Neural crest cell (in vitro differentiated cells): ENCODE measurements at places on chromosomes 2 and 18.

DNA sequence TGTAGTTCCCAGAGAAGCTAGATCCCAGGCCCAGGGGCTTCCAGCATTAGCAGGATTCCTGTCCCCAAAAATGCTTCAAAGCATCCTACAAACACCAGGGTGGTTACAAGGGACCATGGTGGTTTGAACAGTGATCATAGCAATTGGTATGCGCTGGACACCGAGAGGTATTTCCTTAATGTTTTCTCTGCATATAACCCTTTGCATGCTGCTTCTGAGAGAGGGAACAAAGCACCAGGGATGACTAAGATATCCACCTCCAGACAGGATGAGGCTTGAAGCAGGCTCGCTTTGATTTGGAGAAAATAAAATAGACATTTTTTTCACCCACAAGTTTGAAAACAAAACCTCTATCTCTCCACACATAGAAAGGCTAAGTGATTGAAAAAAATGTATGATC lies 50.5 kb upstream of the TSPYL6 start:
- DNase-seq: no peak

DNA sequence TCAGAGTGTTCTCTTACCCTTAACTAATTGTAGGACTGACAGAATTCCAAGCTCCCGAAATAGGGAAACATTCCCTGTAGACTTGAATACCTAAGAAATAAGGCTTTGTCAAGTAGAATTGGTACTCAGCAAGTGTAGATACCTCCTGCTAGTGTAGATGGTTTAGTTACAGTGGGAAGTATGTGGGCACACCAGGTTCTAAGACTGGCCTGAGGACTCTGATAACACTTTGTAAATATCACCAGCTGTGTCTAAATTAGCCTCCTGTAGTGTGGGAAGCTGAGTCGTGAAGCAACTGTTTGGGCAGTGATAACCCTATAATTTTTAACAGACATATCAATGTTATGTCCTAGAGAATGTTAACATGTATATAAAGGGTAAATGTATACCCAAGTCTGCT lies 304.5 kb downstream of the SLC8A1 start:
- no peak for DNase-seq

DNA sequence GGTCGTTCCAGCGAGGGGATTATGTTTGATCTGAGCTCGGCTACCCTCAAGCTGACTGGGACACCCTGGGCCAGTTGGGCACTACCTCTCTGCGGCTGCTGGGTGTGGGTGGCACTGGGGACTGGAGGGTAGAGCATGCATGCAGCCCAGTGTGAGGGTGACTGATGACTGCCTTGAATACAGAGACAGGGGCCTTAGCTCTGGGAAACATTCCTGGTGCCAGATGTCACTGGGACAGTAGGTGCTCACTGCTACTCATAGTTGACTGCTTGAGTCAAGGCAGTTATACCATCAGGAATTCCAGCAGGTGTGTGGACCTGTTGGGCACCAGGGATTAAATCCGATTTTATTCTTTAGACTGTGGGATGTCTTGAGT lies 33.6 kb upstream of the ATP6V1B1 start:
- DNase-seq: no peak

GRCh38 chr2:85998071-85998991 lies 107.4 kb downstream of the POLR1A start:
- no peak for DNase-seq

- no peak for DNase-seq
These were observed 20.6 kb upstream of the DSG4 start for GRCh38 chr18:31356025-31356424.

DNA sequence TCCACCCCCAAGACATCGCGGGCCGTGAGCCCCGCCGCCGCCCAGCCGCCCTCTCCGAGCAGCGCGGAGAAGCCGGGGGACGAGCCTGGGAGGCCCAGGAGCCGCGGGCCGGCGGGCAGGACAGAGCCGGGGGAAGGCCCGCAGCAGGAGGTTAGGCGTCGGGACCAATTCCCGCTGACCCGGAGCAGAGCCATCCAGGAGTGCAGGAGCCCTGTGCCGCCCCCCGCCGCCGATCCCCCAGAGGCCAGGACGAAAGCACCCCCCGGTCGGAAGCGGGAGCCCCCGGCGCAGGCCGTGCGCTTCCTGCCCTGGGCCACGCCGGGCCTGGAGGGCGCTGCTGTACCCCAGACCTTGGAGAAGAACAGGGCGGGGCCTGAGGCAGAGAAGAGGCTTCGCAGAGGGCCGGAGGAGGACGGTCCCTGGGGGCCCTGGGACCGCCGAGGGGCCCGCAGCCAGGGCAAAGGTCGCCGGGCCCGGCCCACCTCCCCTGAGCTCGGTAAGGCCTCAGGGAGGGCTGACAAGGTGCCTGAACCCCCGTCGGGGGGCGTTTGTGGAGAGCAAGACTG lies 14.2 kb downstream of the SPEG start:
- DNase-seq: no peak

- DNase-seq: no peak
These were observed 35.4 kb upstream of the COL6A3 start for GRCh38 chr2:237449193-237449881.

GRCh38 chr18:56702946-56703345 lies 51.8 kb downstream of the WDR7 start:
- DNase-seq: peak; percentile 40

- DNase-seq: no peak
These were observed 984.0 kb upstream of the SLC39A10 start for GRCh38 chr2:194672994-194673393.

- no peak for DNase-seq
These were observed 158.7 kb downstream of the TDRD15 start for GRCh38 chr2:21282515-21282898.

GRCh38 chr2:221243771-221244170 lies 328.3 kb downstream of the EPHA4 start:
- DNase-seq: no peak

GRCh38 chr2:40218679-40219078 lies 233.2 kb downstream of the SLC8A1 start:
- DNase-seq: no peak

DNA sequence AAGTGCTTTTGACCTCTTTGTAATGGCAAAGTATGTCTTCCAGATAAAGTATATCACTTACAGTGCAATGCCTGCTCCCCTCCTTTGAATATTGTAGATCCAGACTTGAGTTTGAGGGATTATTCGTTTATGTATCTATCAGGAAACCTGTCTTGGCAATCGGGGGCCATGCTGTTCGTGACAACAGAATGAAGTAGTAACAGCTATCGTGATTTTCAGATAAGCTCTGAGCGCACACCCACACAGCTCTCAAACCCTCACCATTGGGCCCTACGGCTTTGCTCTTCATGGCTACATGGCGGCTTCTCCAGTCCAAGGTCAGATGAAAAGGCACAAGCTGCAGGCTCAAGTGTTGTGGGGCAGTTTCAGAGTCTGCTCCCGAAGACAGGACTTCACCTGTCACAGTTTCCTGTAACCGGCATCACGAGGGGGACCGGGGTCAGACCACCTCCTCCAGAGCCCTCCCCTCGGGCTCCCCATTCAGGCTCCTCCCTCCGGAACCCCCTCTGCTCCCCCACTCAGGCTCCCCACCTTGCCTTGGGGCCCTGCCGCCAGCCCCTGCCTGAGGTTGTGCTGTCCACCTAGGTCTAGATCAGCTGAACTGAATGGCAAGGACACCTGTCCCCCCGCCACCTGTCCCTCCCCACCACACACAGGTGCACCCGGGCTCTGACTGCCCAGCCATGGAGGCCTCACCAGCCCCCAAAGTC lies 292.5 kb upstream of the SALL3 start:
- no peak for DNase-seq

GRCh38 chr2:54422072-54422581 lies 34.0 kb upstream of the SPTBN1 start:
- no peak for DNase-seq

- DNase-seq: no peak
These were observed 57.0 kb downstream of the ZC3H8 start for GRCh38 chr2:112197868-112198267.

GRCh38 chr2:191180276-191180675 lies 29.5 kb upstream of the STAT4 start:
- DNase-seq: no peak

GRCh38 chr2:196482119-196483065 lies 157.1 kb upstream of the CCDC150 start:
- no peak for DNase-seq

GRCh38 chr2:153476816-153477635 lies 1.5 kb downstream of the RPRM start:
- DNase-seq: peak; percentile 9

GRCh38 chr2:123596621-123597020 lies 428.5 kb upstream of the CNTNAP5 start:
- no peak for DNase-seq

GRCh38 chr18:48693625-48694262 lies 154.9 kb downstream of the CTIF start:
- DNase-seq: no peak

- no peak for DNase-seq
These were observed 42.4 kb downstream of the TSHZ1 start for GRCh38 chr18:75253043-75253442.

GRCh38 chr2:95039363-95039762 lies 13.9 kb downstream of the MAL start:
- no peak for DNase-seq

GRCh38 chr2:1517786-1518185 lies 104.5 kb downstream of the TPO start:
- no peak for DNase-seq

DNA sequence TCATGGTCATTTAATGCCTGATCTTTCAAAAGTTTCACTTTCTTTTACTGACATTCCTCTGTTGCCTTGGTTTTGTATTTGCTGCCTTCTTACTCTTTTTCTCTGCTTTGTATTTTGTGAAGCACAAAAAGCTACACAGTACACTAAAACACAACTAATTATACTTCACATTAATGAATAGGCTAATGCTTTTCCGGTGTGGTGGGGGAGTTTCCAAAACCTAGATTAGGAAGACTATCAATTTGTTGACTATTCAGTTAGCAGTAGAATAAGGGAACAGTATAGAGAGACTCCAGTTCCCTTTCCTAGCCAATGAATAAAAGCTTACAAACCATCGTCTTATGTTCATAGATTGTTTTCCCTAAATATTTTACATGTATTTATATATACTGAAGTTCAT lies 468.3 kb downstream of the SPAG16 start:
- DNase-seq: no peak

GRCh38 chr2:104262714-104263113 lies 591.2 kb upstream of the POU3F3 start:
- DNase-seq: no peak

- no peak for DNase-seq
These were observed 82.8 kb upstream of the PNPT1 start for GRCh38 chr2:55776479-55776878.

GRCh38 chr2:58339548-58340243 lies 98.6 kb upstream of the FANCL start:
- DNase-seq: no peak

DNA sequence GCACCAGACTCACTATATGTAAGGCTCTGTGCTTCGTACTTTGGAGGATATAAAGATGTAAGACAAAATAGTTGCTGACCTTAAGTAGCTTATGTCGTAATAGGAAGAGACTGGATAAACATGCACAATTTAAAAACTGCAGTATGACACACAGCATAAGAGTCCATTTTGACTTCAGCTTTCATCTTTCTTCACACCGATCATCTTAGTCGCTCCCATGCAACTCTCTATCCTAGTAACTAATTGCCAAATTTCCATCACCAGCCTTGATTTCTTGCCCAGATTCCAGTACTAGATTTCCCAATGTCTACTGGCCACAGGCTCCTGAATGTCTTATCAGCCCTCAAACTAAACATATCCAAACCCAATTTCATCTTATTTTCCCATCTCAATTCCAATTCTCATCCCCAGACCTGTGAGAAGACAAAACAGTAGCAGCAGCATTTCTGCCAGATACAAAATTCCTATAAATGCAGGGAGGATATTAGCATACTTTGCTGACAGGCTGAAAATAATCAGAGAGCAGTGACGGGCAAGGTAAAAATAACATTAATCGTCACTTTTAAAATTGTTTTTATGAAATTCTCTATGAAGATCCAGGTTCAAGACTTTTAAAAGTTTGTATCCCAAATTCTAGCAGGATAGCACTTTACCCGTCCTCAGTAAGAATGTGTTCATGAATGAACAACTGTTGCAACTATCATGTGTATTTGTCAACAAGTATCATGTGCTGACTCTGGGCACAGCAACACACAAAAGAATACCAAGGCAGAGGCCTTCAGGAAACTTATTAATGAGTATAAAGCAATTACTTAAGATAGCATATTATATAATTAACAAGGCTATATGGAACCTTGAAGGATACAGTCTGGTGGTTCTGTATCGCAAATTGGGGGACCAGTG lies 42.2 kb downstream of the KIDINS220 start:
- no peak for DNase-seq

- DNase-seq: no peak
These were observed 139.0 kb downstream of the EHBP1 start for GRCh38 chr2:62844311-62845090.

DNA sequence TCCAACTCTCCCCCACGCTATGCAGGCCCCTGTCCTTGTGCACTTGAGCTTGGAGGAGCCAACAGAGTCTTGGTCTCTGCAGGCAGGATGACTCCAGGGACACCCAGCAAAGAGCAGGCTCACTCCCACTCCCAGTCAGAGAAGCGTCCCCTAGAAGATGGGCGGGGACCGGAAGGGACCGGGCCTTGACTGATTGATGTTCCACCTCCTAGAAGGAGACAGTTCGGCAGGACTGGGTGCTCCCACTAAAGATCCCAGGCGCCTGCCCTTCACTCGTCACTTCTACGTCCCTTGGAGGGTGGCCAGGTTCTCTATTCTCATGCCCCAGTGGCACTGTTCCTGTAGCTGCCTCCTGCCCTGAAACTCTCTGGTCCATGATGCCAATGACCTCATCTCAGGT lies 3.2 kb upstream of the SP100 start:
- no peak for DNase-seq

DNA sequence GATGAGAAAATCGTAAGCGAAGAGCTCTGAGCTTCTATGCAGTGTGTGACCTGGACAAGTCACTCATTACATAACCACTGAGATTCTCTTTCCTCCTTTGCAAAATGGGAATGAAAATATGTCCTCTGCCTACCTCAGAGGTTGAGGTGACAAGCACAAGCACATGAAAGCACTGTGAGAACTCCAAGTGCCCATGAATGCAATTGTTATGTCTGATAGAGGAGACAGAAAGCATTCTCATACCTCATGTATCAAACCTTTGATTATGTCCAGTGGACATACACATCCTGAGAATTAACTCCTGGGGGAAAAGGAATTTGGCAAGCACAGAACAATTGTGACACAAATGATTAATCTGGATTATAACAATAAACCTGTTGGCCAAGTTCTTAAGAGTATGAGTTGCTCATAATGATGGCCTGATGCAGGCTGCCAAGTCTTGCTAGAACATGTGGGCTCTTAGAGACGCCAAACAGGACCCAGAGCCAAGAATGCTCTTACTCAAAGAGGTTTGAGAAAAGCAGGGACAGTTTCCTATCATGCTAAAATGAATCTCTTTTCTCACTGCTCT lies 8.5 kb upstream of the RMDN2 start:
- DNase-seq: no peak

DNA sequence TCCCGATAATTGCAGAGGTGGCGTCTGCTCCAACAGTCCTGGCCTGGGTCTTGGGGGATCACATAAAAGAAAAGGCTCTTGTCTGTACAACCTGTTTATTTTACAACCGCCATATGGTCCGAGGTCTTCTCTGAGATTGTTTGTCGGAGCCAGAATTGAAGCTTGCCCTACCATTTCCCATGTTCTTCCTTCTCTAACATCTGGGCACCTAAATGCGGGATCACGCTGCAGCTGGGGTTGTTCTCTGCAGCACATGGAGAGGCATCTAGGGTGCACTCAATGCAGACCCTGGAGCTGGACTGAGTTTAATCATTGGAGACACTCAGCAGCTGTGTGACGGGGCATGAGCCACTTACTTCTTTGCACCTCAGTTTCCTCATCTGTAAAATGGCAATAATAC lies 107.7 kb downstream of the ACKR3 start:
- no peak for DNase-seq
